ENCODE measurements at places on chromosomes 3 and 15. TPM values are rescaled to one million over a fixed set of nuclear protein-coding genes. Genes with fewer than 3 reads are reported as not detected.

The HDGFL3 gene
- total RNA-seq: 93.1 TPM

GRCh38 chr3:27293939-27294338 is 75.2 kb downstream of the NEK10 start:
- no peak for DNase-seq

DNA sequence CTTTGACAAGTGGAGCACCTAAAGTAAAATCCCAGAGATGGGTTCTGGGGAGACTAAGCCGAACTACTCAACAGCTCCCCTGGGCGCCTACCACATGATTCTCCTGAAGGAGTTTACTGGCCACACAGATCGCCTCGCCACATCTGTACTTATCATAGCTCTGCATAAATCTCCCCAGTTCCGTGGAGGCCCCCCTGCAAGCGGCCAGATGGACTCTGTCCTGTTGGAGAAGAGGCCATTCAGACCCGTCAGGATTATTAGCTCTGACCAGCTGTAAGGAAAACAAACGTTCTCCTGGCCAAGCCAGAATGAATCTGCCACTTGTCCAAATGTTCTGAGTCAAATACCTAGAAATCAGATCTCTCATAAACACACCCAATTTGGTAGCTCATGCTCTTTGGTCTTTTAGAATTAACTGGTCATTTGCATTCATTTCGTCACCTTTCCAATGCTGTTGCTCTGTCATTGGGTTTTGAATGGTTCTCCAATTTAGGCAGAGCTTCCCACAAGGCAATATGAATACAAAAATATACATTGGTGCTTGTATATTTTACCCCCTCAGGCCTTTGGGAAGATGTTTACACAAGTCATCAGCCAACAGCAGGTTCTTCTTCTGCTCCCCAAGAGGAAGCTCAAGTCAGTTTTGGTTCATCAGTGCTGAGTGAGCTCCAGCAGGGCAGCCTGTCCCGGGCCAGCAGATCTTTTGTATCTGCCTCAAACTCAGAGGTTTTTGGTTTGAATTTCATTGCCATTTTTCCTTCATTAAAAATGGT is 124.5 kb downstream of the THSD4 start:
- no peak for DNase-seq

DNA sequence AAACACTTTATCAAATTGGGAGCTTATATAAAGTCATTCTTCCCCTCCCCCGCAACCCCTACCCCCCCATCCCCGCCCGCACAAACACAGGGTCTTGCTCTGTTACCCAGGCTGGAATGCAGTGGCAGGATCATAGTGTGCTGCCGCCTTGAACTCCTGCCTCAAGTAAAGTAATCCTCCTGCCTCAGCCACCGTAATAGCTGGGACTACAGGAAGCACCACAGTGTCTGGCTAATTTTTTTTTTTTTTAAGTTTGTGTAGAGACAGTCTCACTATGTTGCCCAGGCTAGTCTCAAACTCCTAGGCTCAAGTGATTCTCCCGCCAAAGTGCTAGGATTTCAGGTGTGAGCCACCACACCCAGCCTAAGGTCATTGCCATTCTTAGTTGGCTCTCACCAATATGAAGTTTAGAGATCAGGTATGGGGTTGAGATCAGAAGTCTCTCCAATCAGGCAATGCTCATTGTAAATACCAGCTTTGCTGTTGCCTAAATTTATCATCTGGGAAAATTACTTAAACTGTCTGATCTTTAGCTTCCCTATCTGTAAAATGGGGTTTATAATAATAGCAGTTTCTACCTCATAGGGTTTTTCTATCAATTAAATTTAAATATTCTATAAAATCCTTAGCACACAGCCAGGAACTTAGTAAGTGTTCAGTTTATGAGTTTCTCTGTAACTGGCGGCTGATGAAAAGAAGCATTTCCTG is 60.3 kb downstream of the TGFBR2 start:
- no peak for DNase-seq

- DNase-seq: no peak
Measured at GRCh38 chr3:78911394-78911793, 856.4 kb downstream of the ROBO1 start.

The ATR gene
- total RNA-seq: 27.2 TPM

The IMPG2 gene
- 0.80 TPM for total RNA-seq

DNA sequence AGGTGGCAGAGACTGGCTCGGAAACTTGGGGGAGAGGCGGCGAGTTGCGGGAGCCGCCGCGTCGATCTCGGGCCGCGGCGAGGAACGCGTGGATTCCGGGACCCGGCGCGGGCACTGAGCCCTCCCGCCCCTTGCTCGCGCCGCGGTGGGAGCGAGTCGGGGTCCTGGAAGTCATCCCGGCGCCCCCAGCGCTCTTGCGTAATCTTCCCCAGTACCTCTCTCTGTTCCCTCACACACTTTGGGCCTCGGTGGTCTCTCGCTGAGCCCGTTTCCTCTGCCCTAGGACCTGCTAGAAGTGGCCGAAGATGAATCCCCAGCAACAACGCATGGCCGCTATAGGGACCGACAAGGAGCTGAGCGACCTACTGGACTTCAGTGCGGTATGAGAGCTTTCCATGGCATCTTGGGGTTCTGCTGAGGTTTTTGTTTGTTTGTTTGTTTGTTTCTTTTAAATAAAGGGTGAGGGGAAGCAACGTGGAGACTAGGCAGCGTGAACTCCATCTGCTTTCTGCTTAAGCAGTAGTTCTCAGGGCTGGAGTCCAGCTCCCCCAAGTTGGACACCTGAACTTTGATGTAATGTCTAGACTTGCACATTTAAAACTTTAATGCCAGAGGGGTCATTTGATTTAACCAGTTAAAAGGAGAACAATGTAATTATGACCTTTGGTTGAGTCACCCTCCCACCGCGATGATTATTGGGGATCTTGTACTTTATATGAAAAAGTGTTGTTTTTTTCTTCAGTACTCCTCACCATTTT is 1.3 kb downstream of the TCF12 start:
- no peak for DNase-seq

DNA sequence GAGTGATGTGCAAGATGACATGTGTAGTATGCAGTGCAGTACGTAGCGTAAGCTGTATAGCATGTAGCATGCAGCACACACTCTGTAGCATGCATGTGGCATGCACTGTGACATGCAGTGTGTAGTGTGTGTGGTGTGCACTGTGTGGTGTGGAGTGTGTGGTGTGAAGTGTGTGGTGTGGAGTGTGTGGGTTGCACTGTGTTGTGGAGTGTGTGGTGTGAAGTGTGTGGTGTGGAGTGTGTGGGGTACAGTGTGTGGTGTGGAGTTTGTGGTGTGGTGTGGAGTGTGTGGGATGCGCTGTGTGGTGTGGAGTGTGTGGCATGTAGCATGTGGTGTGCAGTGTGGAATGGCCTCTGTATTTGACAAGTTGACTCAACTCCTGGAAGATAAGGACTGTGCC is 39.2 kb downstream of the ROPN1B start:
- DNase-seq: no peak

The CAMK2N2 gene
- 3.9 TPM for total RNA-seq

DNA sequence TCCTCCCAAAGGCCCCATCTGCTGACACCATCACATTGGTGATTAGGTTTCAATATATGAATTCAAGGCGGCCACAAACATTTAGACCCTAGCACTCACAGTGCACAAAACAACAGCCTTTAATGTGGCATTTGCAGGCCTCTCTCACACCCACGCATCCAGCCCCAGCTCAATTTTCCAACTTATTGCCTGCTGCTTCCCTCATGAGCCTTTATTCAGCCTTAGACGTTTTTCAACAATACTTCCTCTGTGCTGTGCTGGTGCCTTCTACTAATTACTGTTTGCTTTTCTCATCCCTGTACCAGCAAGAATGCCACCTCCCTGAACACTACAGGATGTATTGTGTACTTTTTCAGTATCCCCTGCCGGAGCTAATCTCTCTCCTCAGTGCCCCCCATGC is 334.6 kb downstream of the GABRB3 start:
- DNase-seq: no peak

GRCh38 chr15:52208306-52208946 is 17.2 kb upstream of the GNB5 start:
- no peak for DNase-seq

The PHLDB2 gene
- total RNA-seq: 70.3 TPM

DNA sequence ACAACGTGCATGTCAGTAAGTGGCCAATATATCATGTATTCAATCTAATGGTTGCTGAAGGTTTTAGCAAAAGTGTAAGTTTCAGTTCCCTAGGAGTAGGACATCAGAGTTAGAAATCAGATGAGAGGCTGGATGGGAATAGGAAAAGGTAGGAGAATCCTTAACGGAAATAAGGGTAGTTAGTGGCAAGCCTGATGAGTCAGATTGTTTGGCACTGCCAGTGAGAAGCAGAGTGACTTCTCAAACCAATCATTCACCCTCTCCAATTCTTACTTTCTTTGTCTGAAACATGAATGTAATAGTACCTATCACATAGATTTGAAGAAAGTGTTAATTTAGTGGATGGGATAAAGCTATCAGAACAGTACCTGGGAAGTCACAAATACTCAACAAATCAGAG is 894.0 kb downstream of the NTRK3 start:
- DNase-seq: no peak

GRCh38 chr3:129507181-129507831 is 21.1 kb upstream of the RHO start:
- no peak for DNase-seq

The PCOLCE2 gene
- total RNA-seq: 9.3 TPM

- no peak for DNase-seq
Measured at GRCh38 chr3:52055537-52056351, 627 bp downstream of the DUSP7 start.

DNA sequence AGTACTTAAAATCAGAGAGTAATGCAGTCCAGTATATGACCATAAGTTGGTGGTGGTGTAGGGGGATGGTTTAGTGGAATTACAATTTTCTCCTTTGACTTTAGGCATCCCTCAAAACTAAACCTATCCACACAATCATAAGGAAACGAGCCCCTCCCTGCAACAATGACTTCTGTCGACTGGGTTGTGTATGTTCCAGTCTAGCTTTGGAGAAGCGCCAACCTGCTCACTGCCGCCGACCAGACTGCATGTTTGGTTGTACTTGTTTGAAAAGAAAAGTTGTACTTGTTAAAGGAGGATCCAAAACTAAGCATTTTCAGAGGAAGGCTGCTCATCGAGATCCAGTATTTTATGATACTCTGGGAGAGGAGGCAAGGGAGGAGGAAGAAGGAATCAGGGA is 52.8 kb downstream of the MGA start:
- no peak for DNase-seq

DNA sequence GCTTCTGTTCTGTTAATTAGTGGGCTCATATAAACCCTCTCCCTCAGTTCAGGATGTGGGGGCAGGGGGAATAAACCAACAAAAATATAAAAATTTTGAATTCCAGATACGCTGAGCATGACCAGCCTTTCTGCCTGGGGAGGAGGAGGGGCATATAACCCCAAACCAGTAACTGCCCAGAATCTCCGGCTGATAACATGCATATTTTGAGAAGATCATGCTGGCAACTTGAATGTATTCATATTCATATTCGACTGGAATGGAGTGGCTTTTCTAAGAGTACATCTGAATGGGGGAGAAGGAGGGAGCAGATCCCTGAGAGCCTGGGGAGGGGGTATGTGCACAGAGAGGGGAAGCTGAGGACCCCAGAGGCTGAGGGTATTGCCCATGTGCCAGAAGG is 54.5 kb upstream of the LCTL start:
- DNase-seq: no peak

GRCh38 chr3:156341831-156342416 is 213.0 kb downstream of the SSR3 start:
- no peak for DNase-seq

The SCG5 gene
- 2.5 TPM for total RNA-seq

DNA sequence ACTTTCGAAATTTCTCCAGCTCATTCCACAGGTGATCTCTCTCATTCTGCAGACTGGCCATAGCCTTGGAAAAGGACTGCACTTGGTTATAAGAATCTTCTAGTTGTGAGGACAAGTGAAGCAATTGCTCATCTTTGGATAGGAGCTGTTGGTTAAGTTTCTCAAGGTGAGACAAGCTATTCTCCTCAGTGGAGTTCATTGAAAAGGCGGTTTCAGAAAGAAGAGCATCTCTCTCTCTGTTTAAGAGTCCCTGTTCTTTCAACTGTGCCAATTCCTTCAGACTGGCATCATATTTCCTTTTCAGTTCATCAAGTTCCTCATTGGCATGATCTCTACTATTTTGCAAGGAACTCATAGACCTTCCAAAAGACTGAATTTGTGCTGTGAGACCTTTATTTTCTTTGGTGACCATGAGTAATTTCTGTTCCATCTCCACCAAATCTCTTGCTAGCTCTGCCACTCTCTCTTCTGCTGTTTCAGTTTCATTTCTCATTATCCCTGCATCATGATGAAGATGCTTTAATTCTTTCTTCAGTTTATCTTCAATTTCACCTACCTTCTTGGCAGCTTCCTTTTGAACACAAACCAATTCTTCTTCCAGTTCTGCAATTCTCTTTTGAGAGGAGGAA is 30.2 kb upstream of the HCLS1 start:
- no peak for DNase-seq

DNA sequence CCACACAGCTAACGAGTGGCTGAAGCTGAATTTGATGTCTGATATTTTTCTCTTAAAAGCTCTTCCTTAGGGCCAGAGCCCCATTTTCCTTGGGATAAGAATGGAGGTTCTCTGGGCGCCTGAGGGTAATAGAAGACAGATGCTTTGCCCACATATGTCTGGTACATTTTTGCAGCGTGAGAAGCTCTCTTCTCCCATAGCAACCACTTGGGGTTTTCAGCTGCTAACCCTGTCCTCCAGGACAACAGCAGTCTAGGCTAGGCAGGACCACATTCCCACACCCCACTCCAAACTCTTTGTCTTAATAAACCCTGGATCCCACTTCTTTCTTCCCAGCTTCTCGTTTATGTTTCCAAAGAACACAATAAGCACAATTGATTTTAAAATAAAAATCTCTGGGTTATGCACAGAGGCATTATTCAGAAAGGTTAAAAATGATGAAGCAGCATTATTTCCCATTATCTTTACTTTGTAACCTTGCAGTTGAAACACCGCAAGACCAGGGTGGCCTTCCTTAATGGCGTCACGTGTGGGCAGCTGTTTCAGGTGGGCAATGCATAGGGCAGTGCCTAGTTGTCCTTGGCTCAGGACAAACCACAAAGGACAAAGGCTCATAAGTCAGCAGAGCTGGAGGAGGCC is 56.5 kb upstream of the NTRK3 start:
- no peak for DNase-seq

The UROC1 gene
- total RNA-seq: 0.15 TPM

The ERC2 gene
- 1.6 TPM for total RNA-seq

GRCh38 chr3:124315215-124316033 is 323.5 kb upstream of the ROPN1 start:
- DNase-seq: no peak

- DNase-seq: no peak
Measured at GRCh38 chr15:59420108-59420507, 17.9 kb upstream of the FAM81A start.

- DNase-seq: no peak
Measured at GRCh38 chr3:120093119-120093910, 932 bp downstream of the GSK3B start.

Measured in chondrocyte (in vitro differentiated cells).